AG09319 (cell line): ENCODE measurements at places on chromosomes 7 and 10.

GRCh38 chr10:66095610-66096009 is 830.2 kb upstream of the LRRTM3 start:
- no peak for DNase-seq

GRCh38 chr7:7773334-7774309 is 55.2 kb upstream of the RPA3 start:
- DNase-seq = no peak

DNA sequence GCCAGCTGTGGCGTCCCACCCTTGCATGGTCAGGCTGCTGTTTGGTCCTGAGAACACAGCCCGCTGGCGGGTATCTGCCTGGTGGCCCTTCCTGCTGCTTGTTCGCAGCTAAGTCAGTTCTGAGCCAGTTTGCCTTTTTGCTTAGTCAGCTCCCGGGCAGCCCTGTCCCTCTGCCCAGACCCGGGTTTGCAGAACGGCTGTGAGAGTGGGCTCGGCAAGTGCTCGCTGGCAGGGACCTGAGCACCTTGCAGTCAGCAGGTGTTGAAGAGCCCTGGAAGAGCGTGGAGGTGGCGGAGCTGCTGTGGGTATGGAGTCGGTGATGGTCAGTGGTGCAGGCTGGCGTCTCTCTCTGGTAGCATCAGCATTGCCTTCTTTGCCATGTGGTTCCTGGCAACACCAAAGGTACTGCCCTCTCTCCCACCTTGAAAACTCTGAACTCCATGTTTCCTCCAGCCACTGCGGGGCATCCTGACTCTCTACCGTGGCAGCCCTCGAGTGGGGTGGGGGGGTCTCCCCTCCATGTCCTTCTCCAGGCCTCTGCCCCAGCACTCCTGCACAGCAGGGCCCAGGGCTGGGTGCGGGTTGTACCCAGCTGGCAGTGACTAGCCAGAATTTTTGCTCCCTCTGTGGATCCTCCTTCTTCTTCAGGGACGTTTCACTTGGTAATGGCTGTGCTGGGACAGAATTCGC is 4.6 kb downstream of the INPP5A start:
- no peak for DNase-seq

- no peak for DNase-seq
These were observed 998.6 kb downstream of the REEP3 start for GRCh38 chr10:64519831-64520230.

DNA sequence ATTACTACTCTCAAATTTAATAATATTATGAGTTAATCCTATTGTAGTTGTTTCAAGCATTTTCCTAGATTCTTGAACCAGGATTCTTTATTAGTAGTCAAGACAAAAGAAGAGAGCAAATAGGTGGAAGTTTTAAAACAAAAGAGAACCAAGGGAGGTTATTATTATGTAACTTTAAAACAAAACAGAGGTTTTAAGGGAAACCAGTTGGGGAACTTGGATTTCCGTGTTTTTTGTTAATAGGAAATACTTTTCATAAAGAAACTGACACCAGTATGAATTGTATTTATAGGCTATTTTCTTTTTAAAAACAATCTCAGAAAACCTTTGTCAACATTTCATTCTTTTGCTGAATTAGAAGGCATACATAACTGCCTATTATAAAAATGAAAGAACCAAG is 183.9 kb downstream of the WNT2 start:
- DNase-seq = no peak

GRCh38 chr10:11238893-11239292 is 221.2 kb downstream of the CELF2 start:
- no peak for DNase-seq

DNA sequence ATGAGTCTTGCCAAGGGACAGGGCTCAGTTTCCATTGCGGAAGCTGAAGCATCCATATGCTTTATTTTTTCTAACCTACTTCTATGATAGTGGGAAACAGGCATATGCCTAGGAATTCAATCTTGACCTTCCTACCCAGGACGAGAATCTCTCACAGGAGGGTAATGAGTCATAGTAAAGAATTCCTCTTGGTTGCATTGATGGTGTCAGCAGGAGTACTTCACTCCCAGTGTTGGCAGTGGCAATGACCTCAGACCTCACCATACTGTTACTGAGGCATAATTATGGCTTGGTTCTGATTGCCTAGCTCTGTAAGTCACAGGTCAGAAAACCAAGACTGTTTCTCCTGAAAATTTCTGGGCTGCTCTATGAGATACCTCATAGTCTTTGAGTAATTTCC is 552.9 kb downstream of the ARL4A start:
- DNase-seq = no peak

DNA sequence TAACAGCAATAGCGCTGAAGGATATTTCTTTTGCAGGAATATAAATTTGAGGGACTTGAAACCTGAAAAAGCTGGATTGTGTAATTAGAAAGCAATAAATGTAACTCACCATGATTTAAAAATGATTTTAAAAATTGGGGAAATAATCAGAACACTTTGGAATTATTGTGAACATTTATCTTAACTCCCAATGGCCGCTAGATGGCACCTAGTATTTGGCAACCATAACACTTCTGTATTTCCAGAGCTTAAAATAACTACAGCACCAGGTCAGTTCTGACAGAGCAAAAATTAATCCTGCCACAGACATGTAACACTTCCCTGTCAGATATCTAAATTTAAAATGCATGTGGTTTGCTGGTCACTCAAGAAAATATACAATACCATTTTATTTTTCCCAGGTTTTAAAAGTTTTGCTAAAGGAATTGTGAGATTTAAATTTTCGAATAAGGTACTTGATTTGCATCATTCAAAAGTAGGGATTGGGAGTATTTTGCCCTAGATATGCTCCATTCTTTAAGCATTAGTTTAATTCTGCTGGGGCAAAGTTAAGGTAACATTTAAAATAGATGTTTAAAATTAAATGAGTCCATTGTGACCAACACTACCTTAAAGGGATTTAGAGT is 144.5 kb downstream of the PPP1R3A start:
- no peak for DNase-seq

- DNase-seq = no peak
These were observed 47.2 kb upstream of the MKI67 start for GRCh38 chr10:128173386-128173785.

- DNase-seq = no peak
These were observed 64.2 kb downstream of the CFAP46 start for GRCh38 chr10:132878091-132878729.

GRCh38 chr7:24911213-24911603 is 68.8 kb downstream of the OSBPL3 start:
- DNase-seq = no peak

- no peak for DNase-seq
These were observed 60.9 kb downstream of the BAMBI start for GRCh38 chr10:28738200-28738599.

- no peak for DNase-seq
These were observed 49.1 kb downstream of the CHST15 start for GRCh38 chr10:124044143-124044862.

DNA sequence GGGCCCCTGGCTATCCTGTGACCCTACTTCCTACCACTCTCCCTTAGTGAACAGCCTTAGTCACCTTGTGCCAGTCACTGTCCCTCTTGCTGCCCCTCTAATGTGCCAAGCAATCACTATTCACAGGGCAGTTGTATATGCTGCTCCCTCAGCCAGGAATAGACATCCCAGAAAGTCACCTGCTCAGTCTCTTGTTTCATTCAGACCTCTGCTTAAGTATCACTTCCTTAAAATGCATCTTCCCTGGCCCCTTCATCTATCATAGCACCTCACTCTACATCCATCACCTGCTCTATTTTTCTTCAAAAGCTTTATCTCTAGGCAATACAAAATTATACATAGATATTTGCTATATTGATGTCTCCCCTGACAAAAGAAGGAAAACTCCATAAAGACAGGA is 328.4 kb upstream of the NFE2L3 start:
- DNase-seq = no peak

DNA sequence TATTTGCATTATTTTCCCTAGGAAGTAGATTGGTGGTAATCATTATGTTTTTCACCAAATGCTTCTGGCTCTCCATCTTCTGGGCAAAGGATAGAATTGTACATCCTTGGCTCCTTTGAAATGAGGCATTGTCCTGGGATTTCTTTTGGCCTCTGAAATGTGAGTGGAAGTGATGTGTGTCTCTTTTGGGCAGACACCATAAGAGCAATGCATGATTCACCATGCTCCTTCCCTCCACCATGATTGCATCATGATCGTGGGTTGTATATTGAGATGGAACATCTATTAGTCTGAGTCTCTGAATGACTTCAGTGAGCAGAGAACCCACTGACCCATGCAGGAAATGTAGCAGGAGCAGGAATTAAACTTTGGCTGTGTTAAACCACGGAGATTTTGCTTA is 49.2 kb downstream of the ADRA2A start:
- no peak for DNase-seq

- no peak for DNase-seq
These were observed 54.3 kb downstream of the DPYSL4 start for GRCh38 chr10:132241086-132241485.

DNA sequence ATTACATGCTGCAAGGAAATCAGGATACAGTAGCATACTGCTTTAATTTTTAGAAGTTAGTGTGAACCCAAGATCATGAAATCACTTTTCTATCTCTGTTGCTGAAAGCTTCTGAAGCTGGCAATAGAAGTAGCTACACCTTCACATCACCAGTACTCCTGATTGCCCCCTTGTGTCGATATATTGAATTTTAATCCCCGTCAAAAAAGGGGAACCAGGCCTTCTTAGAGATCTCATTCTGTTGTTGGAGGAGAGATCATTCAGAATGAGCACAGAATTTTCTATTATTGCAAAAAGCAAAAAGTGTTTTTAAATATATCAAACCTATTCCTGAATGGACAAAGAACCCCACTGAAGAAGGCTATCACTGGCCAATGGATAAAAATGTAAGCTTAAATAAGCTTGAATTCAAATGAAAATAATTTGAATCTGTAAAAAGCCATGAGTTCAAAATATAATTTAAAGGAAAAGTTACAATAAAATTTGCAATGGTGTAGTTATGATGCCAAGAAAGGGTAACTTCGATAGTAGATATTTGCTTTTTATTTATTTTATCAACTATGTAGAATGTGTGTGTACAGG is 39.7 kb upstream of the TEX47 start:
- DNase-seq = no peak

DNA sequence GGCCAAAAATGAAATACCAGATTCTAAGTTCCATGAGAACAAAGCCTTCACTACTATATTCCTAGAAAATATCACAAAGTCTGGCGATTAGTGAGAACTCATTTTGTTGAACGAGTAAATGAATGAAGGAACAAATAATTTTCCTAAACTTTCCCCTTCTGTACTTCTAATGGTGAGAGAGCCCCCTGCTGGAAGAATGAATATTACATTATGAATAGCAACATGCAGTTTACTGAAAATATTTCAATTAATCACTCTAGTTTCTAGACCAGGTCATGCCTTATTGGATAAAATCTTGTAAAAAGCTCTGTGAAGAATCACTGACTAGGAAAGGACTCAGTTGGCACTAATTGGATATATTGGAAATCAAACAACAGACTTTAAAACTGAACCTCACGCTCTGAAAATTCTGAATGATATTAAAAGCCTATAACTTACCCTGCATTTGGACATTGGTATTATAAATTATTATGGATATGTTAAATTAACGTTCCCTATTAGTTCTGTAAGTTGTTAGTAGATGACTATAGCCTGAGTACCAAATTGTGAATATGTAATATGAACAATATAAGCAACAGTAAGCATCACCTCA is 32.4 kb upstream of the MTPN start:
- peak; percentile 14 for DNase-seq

DNA sequence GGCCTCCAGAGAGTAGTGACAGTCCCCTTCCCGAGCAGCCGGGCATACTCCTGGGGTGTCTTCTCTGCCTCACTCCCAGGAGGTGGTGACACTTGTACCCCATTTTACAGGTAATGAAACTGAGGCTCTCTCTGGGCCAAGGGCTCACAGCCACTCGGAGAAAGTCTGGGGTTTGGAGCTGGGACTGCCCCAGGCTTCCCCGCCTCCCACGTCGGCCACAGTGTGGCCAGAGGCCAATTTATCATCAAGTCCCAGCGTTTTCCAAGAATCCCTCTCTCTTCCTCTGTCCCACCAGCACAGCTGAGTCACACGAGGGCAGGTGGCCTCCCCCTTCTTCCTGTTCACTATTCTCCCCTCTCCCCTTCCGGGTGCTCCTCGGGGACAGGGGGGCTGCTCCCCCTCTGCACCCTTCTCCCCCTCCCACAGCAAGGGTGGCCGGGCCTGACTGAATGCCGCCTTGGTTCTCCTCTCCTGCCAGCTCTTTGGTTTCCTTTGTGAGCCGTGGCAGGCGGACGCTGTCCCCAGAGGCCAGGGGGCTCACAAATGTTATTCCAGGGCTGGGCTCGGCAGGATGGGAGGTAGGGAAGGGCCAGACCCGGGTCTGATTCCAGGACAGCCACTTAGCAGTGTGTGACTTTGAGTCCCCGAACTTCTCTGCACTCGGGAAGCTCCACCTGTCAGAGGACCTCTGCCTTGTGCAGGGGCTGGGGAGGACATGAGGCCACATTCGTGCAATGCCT is 17.7 kb downstream of the CLIP2 start:
- peak; percentile 27 for DNase-seq

GRCh38 chr7:75565132-75565837 is 73.2 kb downstream of the SPDYE5 start:
- peak; percentile 35 for DNase-seq
